Colonic mucosa (tissue), 4 donors: ENCODE measurements at places on chromosomes 6 and 20. TPM values are rescaled to one million over a fixed set of nuclear protein-coding genes. Genes with fewer than 3 reads are reported as not detected.

DNA sequence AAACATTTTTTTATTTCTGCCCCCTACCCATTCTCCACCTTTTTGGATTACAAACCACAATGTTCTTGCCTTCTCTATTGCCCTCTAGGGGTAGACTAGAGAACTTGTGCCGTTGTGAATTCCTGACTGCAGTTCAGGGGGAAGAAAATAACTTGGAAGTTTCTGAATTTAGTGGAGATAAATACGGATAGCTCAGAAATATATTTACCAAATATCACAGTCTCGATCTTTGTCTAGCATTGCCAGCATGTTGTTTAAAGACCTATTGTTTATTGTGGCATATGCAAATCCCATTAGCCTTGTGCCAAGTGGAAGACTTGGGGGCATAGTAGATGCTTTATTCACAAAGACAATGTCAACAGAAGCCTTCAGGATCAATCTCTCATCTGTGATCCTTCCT is 154.1 kb upstream of the MMS22L start:
- H3K27ac ChIP-seq, result no peak overlapping the region
- no peak overlapping the region for H3K4me3 ChIP-seq
- H3K4me1 ChIP-seq, result no peaks in the 10 kb centered on the region
- no peaks in the 10 kb centered on the region for H3K27me3 ChIP-seq
- DNase-seq, result no peak
- H3K36me3 ChIP-seq, result no peaks in the 10 kb centered on the region

- no peaks in the 10 kb centered on the region for H3K36me3 ChIP-seq
- no peaks in the 10 kb centered on the region for H3K4me1 ChIP-seq
- no peak overlapping the region for H3K27ac ChIP-seq
- no peak for DNase-seq
- no peaks in the 10 kb centered on the region for H3K27me3 ChIP-seq
Measured at GRCh38 chr6:135837735-135838449, 13.6 kb upstream of the PDE7B start.

DNA sequence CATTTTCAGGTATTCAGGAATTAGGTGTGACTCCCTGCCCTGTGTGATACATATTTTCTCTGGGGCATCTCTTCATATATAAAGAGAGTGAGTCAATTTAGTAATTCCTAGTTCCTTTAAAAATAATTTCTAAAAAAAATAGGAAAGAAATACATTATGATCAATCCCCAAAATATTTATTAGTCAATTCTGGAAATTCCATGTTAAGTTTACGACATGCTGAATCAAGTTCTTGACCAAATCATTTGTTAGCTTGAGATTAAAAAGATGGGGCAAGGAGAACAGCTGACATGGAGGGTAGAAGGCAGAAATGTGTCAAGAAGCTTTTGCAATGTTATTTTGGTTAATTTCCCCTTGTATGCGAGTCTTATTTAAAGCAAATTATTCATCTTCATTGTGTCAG is 22.7 kb upstream of the PRDM1 start:
- H3K4me3 ChIP-seq, result no peak overlapping the region
- H3K27ac ChIP-seq, result no peak overlapping the region
- no peaks in the 10 kb centered on the region for H3K36me3 ChIP-seq
- no peaks in the 10 kb centered on the region for H3K27me3 ChIP-seq

DNA sequence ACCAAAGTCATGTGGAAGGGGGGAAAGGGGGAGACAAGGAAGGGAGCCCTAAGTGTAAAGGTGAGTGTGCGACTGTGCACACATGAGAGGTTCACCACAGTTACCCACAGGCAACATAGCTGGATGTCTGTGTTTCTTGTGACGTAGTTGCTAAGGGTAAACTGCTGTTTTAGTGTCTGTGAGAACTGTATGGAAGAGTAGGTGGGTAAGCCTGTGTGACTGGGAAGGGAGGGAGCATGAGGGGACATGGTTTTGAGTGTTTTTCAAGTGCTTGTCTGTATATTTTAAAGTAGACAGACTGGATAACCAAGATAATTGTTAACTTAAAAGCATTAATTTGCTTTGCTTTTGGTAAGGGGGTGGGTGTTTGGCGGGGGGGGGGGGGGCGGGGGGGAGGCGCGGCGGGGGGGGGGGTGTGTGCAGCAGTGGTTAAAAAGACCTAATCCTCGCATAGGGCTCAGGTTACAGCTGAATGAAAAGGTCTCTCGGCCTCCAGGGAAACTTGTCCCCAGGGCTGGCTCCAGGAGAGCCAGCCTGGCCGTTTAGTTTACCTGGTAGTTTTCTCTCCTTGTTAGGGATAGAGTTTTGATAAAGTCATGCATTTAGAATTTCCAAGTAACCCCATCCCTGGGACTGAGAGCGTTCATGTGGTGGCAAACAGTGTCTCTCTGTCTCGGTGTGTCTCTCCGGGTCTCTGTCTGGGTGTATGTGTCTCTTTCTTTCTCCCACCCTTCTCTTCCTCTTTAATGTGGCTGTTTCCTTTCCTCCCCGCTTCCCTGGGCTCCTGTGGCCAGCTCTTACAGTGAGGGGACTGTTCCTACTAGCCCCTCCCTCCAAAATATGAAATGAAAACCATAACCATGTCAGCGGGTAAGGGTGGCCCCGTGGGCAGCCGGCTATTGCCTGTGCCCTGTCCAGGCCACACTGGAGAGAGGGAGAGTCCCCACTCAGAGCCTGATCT is 3.4 kb downstream of the SCUBE3 start:
- no peaks in the 10 kb centered on the region for H3K36me3 ChIP-seq
- no peaks in the 10 kb centered on the region for H3K4me1 ChIP-seq
- no peak for DNase-seq

DNA sequence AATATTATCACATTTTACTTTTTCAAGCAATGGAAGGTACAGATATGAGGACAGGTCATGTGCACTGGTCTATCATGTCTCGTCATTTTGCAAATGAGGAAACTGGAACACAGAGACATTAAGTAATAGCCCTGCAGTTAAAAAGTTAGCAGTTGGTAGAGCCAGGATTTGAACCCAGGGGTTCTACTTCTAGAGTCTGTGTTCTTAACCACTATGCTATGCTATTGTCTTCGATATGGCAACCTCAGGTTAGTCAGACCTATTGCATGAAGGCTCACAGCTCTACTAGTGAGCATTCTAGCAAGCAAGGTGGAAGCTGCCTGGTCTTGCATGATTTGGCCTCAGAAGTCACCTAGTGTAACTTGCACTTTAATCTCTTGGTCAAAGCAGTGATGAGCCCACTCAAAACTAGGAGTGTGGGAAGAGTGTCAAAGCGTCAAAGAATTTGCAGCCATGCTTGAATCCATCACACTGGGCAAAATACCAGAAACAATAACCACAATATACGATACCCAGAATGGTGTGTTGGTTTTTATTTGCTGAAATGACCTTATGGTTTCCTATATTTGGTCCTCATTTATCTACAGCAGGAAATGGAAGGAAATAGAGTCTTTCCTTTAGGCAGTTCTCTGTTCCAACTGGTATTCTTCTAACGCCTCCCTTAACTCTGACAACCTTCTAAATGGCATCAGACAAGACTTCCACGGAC is 20.4 kb upstream of the BMP2 start:
- H3K27ac ChIP-seq, result no peak overlapping the region
- H3K4me1 ChIP-seq, result no peaks in the 10 kb centered on the region
- no peaks in the 10 kb centered on the region for H3K36me3 ChIP-seq
- DNase-seq, result no peak
- no peaks in the 10 kb centered on the region for H3K27me3 ChIP-seq
- no peak overlapping the region for H3K4me3 ChIP-seq

GRCh38 chr20:24915892-24916291 is 33.2 kb upstream of the CST7 start:
- no peak overlapping the region for H3K27ac ChIP-seq
- no peak overlapping the region for H3K4me3 ChIP-seq
- H3K4me1 ChIP-seq, result no peaks in the 10 kb centered on the region
- H3K27me3 ChIP-seq, result no peaks in the 10 kb centered on the region
- DNase-seq, result peak; percentile 12
- H3K36me3 ChIP-seq, result no peaks in the 10 kb centered on the region

GRCh38 chr6:17015144-17015543 is 86.7 kb upstream of the STMND1 start:
- H3K4me3 ChIP-seq, result no peak overlapping the region
- no peaks in the 10 kb centered on the region for H3K36me3 ChIP-seq

DNA sequence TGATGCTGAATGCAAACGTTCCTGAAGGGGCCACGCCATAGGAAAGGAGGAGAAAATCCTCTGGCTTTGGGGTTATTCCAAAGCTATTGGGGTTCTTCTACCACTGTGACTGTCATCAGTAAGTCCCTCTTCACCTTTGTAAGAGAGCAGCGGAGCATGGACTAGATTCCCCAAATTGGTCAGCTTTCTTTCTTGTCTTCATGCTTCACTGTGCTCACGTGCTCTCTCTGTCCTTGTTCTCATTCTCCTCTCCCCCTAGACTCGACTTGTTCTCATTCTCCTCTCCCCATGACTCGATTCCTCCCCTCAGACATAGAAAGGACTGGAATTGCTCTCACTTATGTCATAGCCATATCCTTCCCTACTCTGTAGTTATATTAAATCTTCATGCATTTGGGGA is 54.8 kb upstream of the ADGRG6 start:
- H3K4me1 ChIP-seq, result no peaks in the 10 kb centered on the region
- H3K4me3 ChIP-seq, result no peak overlapping the region
- no peak overlapping the region for H3K27ac ChIP-seq
- no peaks in the 10 kb centered on the region for H3K36me3 ChIP-seq

GRCh38 chr6:69427882-69428281 is 368.9 kb downstream of the LMBRD1 start:
- no peaks in the 10 kb centered on the region for H3K36me3 ChIP-seq
- H3K27ac ChIP-seq, result no peak overlapping the region
- no peaks in the 10 kb centered on the region for H3K27me3 ChIP-seq
- no peak for DNase-seq

The ZFP64 gene
- 17.3 TPM for total RNA-seq

DNA sequence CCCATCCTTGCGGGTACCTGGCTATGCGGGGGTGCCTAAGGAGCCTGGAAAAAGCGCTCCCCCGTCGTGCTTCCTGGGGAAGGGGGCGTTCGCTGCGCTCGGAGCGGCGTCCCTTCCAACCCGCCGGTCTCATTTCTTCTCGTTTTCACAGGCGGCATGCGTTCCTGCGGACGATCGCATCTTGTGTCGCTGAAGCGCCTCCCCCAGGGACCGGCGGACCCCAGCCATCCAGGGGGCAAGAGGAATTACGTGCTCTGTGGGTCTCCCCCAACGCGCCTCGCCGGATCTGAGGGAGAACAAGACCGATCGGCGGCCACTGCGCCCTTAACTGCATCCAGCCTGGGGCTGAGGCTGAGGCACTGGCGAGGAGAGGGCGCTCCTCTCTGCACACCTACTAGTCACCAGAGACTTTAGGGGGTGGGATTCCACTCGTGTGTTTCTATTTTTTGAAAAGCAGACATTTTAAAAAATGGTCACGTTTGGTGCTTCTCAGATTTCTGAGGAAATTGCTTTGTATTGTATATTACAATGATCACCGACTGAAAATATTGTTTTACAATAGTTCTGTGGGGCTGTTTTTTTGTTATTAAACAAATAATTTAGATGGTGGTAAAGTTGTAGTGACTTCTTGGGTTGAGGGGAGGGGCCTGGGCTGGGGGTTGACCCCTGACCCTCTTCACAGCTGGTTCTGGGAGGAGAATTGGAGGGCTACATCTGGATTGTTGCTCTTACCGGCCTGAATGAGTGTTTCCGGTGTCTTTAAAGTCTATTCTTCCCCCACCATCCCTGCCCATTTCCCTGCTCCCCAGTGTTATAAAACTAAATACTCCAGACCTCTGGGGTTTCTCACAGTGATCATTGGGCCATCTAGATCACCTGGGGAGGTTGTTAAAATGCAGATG is 1.1 kb downstream of the ID1 start:
- peaks cover 9% of the 10 kb centered on the region for H3K4me1 ChIP-seq
- no peaks in the 10 kb centered on the region for H3K36me3 ChIP-seq
- H3K27ac ChIP-seq, result peak overlapping the region; percentile 77
- no peaks in the 10 kb centered on the region for H3K27me3 ChIP-seq

The FRMD1 gene
- total RNA-seq, result 2.3 TPM

DNA sequence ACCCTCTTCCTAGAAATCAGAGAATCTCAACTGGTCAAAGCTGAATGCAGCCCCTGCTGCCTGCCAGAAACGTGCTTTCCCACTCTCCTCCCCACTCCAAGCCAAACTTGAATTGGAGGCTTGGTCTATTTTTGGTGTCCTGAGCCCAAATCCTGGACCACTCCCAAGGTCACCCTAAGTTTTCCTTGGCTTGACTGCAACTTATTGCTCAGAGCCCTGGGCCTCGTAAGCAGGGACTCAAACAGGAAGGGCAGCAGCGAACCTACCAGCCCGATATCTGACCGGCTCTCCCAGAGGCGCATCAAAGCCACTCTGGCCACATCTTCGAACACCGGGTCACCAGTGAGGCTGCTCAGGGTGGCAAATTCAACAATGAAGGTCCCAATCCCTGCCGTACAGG is 12.7 kb downstream of the EDEM2 start:
- DNase-seq, result no peak
- H3K4me1 ChIP-seq, result no peaks in the 10 kb centered on the region
- H3K4me3 ChIP-seq, result no peak overlapping the region
- peaks cover 9% of the 10 kb centered on the region for H3K36me3 ChIP-seq
- no peaks in the 10 kb centered on the region for H3K27me3 ChIP-seq

DNA sequence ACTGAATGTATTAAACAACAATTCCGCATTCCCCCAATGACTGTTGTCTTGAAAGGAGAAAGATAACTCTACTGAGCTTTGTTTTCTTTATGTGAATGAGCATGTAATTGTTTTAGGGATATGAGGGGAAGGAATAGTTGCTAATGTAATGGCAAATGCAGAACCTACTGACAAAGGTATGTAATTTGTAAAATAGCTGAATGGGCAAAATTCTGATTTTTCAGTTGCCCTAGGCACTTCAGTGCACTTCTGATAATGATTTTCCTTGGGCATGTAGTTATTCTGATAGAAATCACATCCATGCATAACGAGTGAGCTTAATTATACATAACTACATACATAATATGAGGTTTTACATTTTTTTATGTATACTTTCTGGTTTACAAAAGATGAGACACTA is 53.4 kb upstream of the FOXO3 start:
- H3K27me3 ChIP-seq, result no peaks in the 10 kb centered on the region
- H3K4me1 ChIP-seq, result no peaks in the 10 kb centered on the region
- H3K36me3 ChIP-seq, result no peaks in the 10 kb centered on the region

- H3K27me3 ChIP-seq, result no peaks in the 10 kb centered on the region
- no peak overlapping the region for H3K4me3 ChIP-seq
- DNase-seq, result peak; percentile 71
- no peak overlapping the region for H3K27ac ChIP-seq
- no peaks in the 10 kb centered on the region for H3K36me3 ChIP-seq
Measured at GRCh38 chr6:150891888-150892485, 26.5 kb downstream of the MTHFD1L start.

The SLPI gene
- 109 TPM for total RNA-seq
